ENCODE measurements at places on chromosomes 5 and 9.

- no peak for DNase-seq
Measured at GRCh38 chr5:142826741-142827492, 56.7 kb downstream of the ARHGAP26 start.

- DNase-seq = no peak
Measured at GRCh38 chr9:71747576-71747975, 20.7 kb downstream of the CEMIP2 start.

- no peak for DNase-seq
Measured at GRCh38 chr9:133950629-133951111, 41.5 kb downstream of the VAV2 start.

DNA sequence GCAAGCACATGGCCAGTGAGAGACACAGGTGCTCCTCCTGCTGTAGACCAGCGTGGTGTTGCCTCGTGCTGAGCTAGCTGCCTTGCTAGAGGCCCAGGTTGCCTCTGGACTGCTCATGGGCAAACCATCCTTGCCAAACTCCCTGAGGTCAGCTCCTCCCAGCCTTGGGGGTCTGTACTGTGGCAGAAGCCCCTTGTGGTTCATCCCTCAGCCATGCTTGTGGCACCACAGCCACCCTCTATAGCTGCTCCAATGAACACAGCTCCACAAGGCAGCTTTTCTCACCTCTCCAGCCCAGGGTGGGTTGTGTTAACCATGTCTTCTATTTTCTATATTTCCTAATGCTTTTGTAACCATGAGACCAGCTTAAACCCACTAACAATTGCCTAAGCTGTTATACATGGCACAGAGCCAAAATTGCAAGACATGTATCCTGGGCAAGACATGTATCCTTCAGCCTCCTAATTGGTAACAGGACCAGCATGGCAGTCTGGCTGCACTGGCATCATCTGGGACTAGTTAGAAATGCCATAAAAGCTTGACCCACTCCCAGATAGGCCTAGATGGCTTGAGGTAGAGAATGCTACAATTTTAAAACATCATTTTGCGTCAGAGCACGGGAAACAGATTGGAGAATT, 183.1 kb upstream of the S1PR3 start:
- no peak for DNase-seq

- no peak for DNase-seq
Measured at GRCh38 chr5:13339093-13339492, 605.4 kb downstream of the DNAH5 start.

DNA sequence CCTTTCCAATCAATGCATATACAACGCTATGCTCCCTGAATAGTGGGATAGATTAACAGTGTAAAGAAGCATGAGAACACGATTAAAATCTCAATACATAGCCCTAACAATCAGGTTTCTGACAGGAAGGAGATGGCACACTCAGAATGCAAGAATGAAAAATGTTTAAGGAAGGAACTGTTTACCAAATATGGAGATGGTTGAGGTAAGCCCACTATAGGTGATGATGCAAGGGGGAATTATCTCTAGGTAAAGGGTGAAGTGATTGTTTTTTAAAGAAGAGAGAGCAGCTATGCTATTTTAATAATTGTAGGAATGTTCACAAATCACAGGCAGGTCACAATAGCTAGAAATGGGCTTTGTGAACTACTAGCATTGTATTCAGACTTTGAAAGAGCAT, 302.4 kb downstream of the CHSY3 start:
- DNase-seq = no peak
